Activated CD4-positive, alpha-beta T cell treated with anti-CD3 and anti-CD28 coated beads, Interleukin-2, amount 10 ng/mL, durations not matched to agents 7 days and 5 days (primary cell): ENCODE measurements at places on chromosomes 2 and 18. TPM values are rescaled to one million over a fixed set of nuclear protein-coding genes. Genes with fewer than 3 reads are reported as not detected.

GRCh38 chr18:36849288-36850006, 20.5 kb downstream of the KIAA1328 start:
- H3K36me3 ChIP-seq, result peaks cover 22% of the 10 kb centered on the region
- H3K4me3 ChIP-seq, result no peak overlapping the region
- DNase-seq, result no peak
- H3K27ac ChIP-seq, result no peak overlapping the region
- H3K27me3 ChIP-seq, result no peaks in the 10 kb centered on the region

DNA sequence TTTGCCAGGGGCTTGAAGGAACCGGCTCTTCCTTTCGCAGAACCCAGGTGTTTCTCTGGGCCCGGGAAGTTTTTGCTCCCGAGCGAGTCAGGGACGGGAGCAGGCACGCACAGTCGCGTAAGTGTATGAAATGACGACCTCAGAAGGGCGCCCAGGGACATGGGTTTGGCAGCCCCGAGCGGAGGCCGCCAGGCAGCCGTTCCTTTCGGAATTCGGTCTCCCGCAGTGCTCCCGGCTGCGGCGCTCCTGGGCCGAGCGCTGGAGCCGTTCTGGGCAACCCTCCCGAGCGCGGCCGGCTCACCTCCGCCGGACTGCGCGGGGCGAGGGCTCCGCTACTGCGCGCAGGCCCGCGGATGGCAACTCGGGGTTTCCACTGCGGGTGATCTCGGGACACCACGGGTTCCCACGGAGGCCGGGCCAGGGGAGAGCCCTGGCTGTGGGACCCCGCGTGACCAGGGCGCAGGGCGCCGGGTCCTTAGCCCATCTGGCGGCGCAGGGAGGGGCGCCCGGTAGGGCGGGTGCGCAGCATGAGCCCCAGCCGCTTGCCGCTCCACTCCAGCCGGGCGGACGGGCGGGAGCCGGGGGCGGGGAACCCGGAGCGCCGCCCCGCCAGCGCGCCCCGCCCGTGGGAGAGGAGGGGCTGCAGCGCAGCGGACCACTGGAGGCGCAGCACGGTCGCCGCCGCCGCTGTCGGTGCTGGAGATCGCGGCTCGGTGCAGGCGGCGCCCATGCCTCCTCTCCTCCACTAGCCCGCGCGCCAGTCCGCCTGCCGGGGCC, at the start of gene OSBPL6:
OSBPL6 (plus strand) TSS at position 690 of the 777 bp plus-strand sequence. CDS start 111,673 bp downstream, outside the sequence.
- H3K36me3 ChIP-seq, result no peaks in the 10 kb centered on the region
- H3K27me3 ChIP-seq, result peaks cover 60% of the 10 kb centered on the region
- peak within 1 kb of the TSS; percentile 72 for H3K4me3 ChIP-seq
- DNase-seq, result peak; percentile 71
- no peak within 1 kb of the TSS for H3K27ac ChIP-seq

DNA sequence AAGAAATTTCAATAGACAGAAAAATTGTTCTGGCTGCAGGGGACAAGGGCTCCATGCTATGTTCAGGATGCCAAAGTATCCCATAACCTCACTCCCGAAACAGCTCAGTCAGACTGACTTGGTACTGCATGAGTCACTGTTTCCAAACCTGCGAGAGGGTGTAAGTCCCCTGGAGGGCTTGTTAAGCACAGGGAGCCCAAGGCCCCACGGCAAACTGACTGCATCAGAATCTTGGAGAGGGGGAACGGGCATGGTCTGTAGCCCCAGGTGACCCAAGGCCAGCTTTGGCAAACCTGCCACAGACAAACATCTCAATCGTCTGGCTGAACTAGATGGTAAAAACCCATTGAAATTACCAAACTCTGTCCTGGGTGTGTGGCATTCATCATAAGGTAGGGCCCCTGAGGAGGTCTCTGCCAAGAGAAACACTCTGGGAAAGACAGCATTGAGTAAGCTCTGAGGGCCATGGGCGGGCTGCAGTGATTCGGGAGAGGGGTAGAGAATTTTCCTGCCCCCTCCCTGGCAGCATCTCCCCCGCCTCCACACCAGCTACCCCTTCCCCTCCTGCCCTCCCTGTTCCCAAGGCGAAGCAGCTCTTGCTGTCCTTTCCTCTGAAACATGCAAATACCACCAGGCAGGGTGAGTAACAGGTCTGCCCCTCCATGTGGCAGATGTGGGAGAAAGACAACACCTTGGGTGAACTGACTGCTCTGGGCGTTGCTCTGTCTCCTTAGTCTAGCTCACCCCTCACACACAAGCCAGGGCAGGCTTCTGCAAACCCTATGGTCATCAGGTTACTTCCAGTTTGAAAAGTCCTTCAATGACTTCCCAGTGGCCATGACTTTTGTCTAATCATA, 274.7 kb upstream of the SIX2 start:
- H3K36me3 ChIP-seq, result no peaks in the 10 kb centered on the region
- no peaks in the 10 kb centered on the region for H3K4me1 ChIP-seq
- H3K27ac ChIP-seq, result no peak overlapping the region
- H3K4me3 ChIP-seq, result no peak overlapping the region

GRCh38 chr2:113278742-113279139, at the start of gene PAX8:
Gene PAX8, minus strand, starts transcription at chr2:113278921. Its CDS starts 527 bp downstream, at chr2:113278394.
- peaks cover 2% of the 10 kb centered on the region for H3K36me3 ChIP-seq
- H3K27me3 ChIP-seq, result peaks cover 75% of the 10 kb centered on the region
- DNase-seq, result no peak

DNA sequence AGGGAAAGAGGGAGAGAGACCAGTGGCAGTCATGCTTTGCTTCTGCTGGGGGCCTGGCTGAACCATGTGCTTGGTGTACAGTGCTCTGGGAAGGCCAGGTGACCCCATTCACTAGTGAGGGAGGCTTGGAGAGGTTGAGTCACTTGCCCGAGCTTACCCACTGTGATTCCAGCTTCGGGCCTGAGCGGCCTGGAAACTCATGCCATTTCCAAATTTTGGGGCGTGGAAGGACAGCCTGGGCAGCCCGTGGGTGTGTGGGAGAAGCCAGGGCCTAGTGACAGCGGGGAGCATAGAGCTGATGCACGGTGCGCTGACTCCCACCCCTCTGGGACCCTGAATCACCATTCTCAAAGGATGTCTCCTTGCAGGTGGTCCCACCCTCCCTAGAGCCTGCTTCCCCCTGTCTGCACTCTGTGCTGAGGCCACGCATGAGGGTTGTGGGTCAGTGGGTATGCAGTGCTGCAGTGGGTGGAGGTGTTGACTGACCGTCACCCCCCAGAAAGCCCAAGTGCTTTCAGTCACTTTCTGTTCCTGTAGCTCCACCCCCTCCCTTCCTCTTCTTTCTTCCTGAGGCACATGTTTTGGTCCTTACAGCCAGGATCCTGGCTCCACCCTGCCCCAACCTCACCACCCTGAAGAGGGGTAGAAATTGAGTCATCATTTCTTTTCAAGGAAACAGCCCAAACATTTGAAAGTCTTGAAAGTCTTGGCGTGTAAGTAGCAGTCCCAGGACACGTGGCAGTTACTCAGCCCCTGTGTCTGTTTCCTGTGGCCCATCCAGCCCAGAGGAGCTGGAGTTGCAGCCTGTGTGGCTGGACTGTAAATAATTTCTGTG, 69.3 kb upstream of the MCFD2 start:
- H3K27me3 ChIP-seq, result no peaks in the 10 kb centered on the region
- peaks cover 27% of the 10 kb centered on the region for H3K36me3 ChIP-seq
- H3K27ac ChIP-seq, result peak overlapping the region; percentile 95
- peak overlapping the region; percentile 40 for H3K4me3 ChIP-seq
- DNase-seq, result peak; percentile 68

DNA sequence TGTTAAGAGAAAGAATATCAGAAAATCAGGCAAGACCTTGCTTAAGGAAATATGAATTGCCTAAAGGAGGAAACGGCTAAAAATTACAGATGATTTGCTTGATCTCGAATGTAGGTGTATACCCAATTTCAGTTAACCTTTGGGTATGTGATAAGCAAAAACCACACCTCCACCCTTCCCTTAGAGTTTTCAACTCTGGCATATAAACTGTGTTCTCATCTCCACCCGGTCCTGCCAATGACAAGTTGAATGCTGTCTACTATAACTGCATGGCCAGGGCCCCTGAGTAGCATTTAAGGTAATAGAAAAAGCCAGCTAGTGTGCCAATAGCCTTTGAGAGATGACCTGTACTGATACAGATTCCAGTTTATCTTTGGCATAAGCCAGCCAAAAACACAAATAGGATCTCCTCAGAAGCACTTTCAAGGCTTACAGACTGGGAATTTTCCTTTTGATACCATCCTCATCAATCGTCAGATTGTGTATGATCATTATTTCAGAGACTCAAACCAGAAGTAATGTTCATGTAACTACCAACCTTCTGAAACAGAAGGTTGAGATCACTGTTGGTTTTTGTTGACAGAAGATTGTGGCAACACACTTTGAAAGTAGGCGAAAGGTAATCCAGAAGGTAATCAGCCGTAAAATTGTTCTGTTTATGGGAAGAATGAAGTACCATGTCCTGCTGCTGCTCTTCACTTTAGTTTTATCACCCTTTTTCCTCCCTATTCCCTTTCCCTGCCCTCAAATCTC, 163.1 kb downstream of the GFPT1 start:
- H3K4me1 ChIP-seq, result no peaks in the 10 kb centered on the region
- H3K27ac ChIP-seq, result no peak overlapping the region
- H3K36me3 ChIP-seq, result no peaks in the 10 kb centered on the region

ERBB4 gene
- total RNA-seq, result not detected

ADAM23 gene
- 0.75 TPM for total RNA-seq
